Stimulated activated memory B cell treated with anti-CD40 and anti-IgM and Interleukin-4, amounts not matched to agents 10 μg/mL and 1 μg/mL and 100 μg/mL, for 72 hours (primary cell): ENCODE measurements at places on chromosomes 13 and 19.

DNA sequence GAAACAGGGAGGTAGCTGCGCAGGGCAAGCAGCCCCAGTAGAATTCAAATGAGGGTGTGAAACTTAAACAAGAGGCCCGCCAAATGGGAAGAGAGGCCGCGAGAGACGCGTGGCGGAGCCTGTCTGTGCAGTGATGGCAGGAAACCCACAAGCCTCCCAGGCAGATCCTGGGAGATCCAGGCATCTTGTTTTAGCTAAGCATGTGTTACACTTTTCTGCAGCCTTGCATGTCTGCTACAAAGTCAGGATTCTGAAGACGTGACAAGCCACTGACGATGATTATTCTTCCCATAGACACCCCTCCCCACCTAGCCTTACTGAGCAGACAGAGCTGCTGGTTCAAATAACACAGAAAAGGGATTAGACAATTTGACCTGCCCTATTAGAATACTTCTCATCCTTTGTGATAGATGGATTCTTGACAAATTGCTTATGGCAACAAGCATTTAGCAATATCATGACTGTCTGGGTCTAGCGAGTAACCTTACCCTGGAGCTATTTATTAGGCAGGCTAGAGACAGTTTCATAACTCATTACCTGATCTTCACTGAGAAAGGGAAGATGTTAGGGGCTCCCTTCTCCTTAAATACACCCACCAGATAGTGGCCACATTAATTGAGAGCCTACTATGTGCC lies 185.2 kb upstream of the IRS2 start:
- ATAC-seq, result no peak

DNA sequence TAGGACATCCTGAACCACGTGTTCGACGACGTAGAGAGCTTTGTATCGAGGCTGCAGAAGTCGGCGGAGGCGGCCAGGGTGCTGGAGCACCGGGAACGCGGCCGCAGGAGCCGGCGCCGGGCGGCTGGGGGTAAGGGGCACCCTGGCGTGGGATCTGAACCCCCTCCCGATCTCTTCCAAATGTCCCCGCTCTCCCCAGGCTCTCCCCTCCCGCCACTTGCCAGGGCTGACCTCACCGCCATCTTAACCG lies 6.0 kb downstream of the EPS8L1 start:
- ATAC-seq, result no peak

DNA sequence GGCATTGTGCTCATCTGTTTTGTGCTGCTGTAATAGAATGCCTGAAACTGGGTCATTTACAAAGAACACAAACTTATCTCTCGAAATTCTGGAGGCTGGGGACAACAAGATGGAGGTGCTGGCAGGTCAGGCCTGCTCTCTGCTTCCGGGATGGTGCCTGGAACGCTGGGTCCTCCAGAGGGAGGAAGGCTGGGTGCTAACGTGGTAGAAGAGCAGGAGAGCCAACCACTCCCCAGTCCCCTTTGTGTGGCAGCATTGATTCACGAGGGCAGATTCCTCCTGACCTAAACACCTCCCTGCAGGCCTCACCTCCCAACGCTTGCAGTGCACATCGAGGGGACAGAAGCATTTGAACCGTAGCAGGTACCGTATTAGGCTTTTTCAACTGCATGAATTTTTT lies 34.1 kb upstream of the TFDP1 start:
- ATAC-seq, result no peak

DNA sequence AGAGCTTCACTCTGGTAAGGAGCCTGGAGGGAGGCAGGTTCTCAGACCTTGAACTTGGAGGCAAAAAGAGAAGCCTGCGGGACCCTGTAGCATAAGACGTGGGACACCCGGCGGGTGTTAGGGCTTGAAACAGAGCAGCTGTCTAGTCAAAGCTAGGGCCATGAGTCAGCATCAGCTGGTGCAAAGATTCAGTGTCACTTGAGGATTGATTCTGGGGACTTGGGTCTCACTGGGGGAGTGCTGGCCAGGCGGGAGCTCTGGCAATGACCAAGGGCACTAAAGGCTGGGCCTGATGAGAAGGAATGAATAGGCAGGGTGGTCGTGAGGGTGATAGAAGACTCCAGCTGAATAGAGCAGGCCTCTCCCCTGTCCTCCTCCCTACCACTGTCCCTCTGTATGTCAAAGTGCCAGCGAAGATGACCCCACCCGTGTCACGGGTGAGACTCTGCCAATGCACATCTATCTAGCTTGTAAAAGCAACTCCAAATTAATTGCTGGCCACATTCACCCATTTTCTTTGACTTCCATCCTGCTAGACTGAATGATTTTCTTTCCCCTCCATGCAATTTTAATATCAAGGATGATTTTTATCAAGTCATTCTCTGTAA lies 97.1 kb downstream of the MBNL2 start:
- ATAC-seq, result no peak

- ATAC-seq, result no peak
Measured at GRCh38 chr13:97905517-97905916, 48.0 kb upstream of the IPO5 start.

DNA sequence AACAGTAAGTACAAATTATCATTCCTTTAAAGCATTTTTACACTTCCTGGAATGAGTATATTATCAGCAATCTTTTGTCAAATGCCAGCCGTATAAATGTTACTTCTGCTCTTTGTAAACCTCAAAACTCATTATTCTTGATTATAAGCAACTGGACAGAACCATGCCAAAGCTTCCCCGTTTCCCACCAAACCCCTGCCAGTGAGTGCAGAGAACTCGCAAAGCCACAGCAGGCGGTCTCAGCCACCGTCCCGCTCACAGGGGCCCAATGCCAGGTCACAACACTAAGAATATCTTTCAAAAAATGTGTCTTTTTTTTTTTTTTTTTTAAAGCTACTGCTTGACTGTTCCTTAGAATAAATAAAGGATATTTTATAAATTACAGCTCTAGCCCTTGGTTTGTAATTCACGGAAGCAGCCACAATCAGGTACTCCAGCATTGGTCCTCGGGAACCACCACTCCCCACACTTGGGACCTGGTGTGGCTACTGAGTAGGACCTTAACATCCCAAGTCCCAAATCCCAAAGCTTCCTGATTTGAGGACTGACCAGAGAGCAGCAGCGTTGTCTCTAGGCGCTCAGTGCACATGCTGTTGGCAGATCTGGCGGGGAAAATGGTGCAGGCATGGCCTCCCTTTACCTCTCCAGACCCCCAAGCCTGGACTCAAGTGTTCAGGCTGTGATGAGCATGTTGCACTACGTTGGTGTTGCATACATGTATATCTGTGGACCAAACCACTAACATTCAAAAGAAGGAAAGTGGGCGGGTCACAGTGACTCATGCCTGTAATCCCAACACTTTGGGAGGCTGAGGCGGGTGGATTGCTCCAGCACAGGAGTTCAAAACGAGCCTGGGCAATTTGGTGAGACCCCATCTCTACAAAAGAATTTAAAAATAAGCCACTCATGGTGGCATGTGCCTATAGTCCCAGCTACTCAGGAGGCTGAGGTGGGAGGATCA lies 19.0 kb downstream of the KCTD15 start:
- ATAC-seq, result no peak

DNA sequence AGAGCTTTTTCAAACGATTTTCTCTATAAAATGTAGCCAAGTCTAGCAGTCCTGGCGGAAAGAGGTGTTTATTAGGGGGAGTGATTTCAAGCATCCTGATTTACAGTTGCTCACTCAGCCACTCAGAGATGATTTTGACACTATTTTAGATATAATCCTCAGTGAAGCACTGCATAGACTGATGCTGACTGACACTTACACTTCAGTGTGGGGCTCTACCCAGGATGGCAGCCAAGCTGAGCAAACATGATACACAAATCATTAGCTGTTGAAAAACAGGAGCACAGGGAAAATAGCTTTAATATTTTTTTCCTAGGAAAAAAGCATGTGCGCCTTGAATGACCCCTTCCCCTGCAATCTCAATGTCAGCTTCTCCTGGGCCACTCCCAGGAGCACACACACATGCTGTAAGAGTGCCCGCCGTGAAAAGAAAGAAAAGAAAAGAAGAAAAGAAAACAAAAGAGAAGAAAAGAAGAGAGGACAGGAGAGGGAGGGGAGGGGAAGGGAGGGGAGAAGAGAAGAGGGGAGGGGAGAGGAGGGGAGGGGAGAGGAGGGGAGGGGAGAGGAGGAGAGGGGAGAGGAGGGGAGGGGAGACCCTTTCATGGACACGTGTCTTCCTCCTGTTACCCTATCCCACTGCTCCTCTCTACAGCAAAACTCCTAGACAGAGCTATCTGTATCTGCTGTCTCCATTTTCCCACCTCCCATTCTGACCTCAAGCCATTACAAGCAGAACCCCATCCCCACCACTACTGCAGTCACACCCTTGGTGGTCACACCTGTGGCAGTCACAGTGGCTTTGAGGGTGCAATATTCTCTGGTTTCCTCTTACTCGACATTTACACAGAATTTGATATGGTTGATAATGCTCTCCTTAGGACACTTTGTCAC lies 36.4 kb downstream of the RCBTB2 start:
- no peak for ATAC-seq

GRCh38 chr19:4443966-4444764 lies 13.4 kb downstream of the UBXN6 start:
- ATAC-seq, result no peak

DNA sequence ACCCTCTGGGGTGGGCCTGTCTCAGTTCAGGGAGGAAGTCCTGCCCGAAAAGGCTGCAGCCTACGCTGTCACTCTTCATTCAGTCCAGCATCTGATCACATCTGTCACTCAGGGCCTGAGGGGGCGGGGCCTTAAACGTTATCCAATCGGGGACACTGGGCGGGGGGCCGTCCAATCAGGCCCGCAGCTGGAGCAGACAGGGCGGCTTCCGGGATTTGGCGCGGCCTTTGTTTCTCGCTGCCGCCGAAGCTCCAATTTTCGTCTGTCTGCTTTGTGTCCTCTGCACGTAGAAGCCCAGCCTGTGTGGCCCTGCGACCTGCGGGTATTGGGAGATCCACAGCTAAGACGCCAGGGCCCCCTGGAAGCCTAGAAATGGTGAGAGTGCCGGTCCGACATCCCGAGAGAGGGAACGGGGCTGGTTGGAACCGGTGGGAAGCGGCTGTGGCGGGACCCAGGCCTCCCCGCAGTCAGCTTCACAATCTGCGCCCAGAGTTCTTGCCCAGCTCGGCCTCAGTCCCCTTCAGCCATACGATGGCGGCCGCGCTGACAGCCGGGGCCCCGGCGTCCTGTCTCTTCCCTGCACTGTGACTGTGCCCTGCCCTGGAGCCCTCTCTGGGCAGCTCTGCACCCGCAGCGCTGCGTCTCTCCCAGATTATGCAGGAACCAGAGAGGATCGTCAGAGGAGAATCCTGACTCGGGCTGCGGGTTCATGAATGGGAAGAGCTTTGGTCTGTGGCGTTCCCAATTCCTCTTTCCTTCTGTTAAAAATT lies at the start of gene ZNF730:
ZNF730 (plus strand) TSS at position 224 of the 770 bp plus-strand sequence; CDS start at position 373, 149 bp downstream.
- ATAC-seq, result peak; percentile 76

DNA sequence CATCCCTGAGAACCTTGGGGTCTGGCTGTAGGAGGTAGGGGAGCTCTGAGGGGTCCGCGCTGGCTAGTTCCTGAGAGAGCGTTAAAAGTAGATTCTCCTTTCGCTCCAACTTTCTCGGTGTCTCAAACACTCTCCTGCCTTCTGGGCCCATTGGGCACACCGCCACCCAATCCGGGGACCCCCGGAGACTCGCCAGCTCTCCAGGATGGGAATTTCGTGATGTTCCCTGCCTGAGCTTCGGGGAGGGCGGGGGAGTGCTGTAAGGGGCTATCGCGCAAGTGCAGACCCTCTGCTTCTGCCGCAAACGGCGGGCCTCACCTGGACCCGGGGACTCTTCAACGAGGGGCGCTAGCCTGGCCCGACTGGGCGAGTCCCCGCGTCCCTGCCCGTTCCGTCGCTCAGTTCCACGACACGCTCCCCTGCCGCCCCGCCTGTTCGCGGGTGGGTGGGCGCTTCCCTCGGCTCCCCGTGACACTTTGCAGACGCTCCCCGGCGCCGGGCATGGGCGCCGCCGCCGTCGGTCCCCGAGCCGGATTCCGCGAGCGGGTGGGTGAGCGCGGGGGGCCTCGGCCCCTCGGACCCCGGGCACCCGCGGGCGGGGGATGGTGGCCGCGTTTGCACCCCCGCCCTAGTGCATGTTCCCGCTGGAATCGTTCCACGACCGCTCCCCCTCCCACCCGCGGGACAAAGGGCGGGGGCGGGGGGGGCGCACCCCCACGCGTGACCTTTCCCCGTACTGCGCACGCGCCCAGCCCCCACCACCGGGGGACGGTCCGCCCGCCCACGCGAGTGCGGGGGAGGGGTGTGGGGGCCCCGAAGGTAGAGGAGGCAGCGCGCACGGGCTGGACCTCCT lies at the start of gene CCDC106:
CCDC106 (plus strand) TSS at position 481 of the 853 bp plus-strand sequence. CDS start 835 bp downstream, outside the sequence.
- ATAC-seq, result peak; percentile 48

DNA sequence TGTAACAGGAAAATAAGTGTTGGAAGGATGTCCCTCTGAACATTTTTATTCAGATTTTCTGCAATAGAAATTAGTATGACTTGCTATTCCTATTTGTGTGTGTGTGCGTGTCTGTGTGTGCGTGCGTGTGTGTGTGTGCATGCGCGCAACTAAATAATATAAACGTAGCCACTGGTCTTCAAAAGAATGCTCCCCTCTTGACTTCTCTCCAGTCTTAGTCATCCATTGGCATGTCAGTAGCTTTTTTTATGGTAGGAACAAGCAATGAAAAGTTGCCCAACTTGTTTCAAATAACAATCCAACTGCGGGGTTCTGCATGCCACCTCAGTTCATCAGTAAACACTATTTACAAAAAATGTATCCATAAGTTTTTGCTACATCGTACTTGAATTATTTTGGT lies 249.6 kb downstream of the GPC6 start:
- no peak for ATAC-seq

DNA sequence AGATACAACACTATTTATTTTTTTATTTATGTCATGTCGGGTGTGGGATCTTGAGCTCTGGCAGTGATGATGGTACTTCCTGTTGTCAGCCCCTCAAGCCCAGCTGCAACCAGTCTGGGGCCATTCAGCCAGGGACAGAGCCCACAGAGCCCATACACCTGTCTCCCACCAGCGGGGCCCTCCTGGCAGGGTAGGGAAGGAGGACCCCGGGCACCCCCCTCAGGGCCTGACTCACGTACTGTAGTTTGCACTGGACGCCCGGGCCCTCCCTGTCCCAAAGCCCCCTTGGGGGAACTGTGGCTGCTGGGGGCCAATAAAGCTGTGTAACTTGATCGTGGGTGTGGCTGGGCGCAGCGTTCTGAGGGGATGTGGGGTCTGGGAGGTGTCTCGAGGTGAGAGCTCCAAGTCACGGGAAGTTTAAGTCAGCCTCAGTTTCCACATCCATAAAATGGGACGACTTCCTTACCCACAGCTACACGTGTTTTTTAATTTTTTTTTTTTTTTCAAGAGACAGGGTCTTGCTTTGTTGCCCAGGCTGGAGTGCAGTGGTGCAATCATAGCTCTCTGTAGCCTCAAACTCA lies 9.5 kb downstream of the ATG4D start:
- ATAC-seq, result no peak
